Thyroid gland (tissue), 4 donors: ENCODE measurements at places on chromosomes 5 and 9. TPM values are rescaled to one million over a fixed set of nuclear protein-coding genes. Genes with fewer than 3 reads are reported as not detected.
A peak's percentile ranks its signal among the peaks of the same experiment; 100 is the strongest.

DNA sequence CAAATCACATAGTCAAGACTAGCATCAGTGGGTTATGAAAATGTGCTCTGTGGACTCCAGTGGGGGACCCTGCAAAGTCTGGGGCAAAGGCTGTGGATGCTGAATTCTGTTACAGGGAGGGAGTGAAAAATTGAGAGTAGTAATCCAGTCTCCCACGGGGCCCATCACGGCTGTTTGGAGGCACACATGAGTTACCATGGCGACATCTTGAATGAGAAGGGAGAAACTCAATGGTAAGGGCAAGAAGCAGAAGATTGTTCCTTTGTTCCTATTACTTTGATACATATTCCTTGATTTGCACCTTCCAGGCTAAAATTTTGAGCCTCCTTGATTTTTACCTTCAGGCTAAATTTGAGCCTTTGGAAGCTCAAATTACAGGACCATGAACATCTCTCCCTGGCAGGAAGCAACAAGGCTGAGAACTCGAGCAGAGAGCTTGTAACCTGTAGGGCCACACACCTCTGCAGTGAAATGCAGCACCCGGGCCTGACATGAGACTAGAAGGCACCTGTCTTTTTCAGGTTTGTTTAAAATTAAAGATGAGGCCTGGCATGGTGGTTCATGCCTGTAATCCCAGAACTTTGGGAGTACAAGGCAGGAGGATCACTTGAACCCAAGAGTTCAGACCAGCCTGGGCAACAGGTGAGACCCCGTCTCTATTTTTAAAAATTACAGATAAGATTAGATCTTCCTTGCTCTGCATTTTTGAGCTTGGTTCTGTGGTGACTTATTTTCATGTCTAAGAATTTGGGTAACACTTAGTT, 31.0 kb upstream of the ZFR start:
- H3K4me3 ChIP-seq: no peak overlapping the region
- H3K27me3 ChIP-seq: no peaks in the 10 kb centered on the region
- DNase-seq: no peak

GRCh38 chr5:80804332-80804731, 149.5 kb upstream of the DHFR start:
- peaks cover 4% of the 10 kb centered on the region for H3K4me1 ChIP-seq
- no peak overlapping the region for H3K4me3 ChIP-seq
- no peaks in the 10 kb centered on the region for H3K27me3 ChIP-seq
- no peak overlapping the region for H3K27ac ChIP-seq
- H3K36me3 ChIP-seq: no peaks in the 10 kb centered on the region
- no peak for DNase-seq

DNA sequence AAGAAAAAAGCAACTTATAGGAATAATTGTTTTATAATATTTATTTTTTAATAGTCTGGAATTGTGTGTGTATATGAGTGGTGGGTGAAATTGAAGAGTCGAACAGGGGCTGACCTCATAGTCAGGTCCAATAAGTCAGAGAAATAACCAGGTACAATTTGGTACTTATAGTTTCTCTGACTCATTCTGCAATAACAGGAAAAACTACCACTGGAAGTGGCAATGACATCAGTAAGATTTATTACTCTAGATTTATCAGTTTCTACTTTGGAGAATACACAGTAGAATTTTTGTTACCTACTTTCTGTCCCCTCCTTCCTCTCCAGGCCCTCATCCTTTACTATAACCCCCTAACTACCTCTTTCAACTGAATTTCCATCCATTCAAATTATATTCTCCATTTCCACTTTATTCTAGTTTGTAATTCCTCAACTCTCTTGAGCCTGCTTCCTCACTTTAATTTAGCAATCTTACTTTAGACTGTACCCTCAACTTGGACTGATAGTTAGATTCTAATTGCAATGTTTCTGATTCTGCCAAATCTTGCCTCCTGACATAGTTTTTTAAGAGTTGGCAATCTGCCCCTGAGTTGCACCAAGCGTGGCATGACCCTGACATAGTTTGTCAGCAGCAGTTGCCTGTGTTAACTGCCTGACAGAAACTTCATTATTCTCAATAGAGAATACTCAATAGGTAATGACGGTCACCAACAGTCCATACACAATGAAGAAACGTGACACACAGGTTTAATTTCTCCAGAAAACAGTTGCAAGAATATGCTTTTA, 475.3 kb upstream of the RIOK2 start:
- H3K4me1 ChIP-seq: no peaks in the 10 kb centered on the region
- H3K36me3 ChIP-seq: no peaks in the 10 kb centered on the region
- no peaks in the 10 kb centered on the region for H3K27me3 ChIP-seq
- DNase-seq: no peak
- H3K4me3 ChIP-seq: no peak overlapping the region

- peak; percentile 23 for DNase-seq
- no peak overlapping the region for H3K4me3 ChIP-seq
These were observed 185.9 kb downstream of the ERCC6L2 start for GRCh38 chr9:96061293-96061987.

DNA sequence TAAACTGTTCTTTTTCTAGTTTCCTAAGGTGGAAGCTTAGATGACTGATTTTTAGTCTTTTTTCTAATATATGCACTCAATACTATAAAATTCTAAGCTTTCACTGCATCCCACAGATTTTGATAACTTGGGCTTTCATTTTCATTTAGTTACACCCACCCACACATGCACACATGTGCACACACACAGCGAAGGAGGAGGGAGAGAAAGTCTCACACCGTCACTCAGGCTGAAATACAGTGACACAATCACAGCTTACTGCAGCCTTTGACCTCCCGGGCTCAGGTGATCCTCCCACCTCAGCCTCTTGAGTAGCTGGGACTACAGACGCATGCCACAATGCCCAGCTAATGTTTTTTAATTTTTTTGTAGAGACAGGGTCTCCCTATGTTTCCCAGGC, 96.5 kb downstream of the SMIM23 start:
- no peaks in the 10 kb centered on the region for H3K4me1 ChIP-seq
- no peaks in the 10 kb centered on the region for H3K27me3 ChIP-seq
- DNase-seq: no peak
- no peak overlapping the region for H3K4me3 ChIP-seq
- peaks cover 14% of the 10 kb centered on the region for H3K36me3 ChIP-seq

DNA sequence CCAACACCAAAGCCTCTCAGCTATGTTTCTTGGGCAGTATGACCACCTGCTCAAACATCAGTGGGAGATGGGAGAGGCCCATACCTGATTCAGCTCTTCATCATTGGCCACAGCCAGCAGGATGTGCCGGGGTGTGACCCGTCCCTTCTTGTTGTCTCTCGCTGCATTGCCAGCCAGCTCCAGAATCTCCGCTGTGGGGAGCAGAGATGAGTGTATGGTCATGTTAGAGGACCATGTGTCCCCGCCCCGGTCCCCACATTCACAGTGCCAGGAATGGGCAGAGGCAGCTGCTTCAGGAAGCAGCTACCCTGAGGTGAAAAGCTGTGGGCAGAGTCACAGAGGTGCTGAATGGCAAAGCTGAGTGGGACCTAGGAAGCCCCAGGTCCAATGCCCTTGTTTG, 29.1 kb downstream of the MACROH2A1 start:
- DNase-seq: no peak
- no peaks in the 10 kb centered on the region for H3K27me3 ChIP-seq
- H3K36me3 ChIP-seq: peaks cover 21% of the 10 kb centered on the region
- no peak overlapping the region for H3K4me3 ChIP-seq
- H3K27ac ChIP-seq: no peak overlapping the region

- no peaks in the 10 kb centered on the region for H3K27me3 ChIP-seq
- DNase-seq: peak; percentile 41
- H3K4me3 ChIP-seq: no peak overlapping the region
- H3K27ac ChIP-seq: no peak overlapping the region
These were observed 16.4 kb downstream of the JADE2 start for GRCh38 chr5:134541736-134542376.

GRCh38 chr9:72478966-72479365, 42.4 kb upstream of the TMC1 start:
- no peak overlapping the region for H3K4me3 ChIP-seq
- no peaks in the 10 kb centered on the region for H3K27me3 ChIP-seq
- no peaks in the 10 kb centered on the region for H3K36me3 ChIP-seq
- no peak for DNase-seq

GRCh38 chr9:137545123-137545522, 5.1 kb downstream of the PNPLA7 start:
- H3K27me3 ChIP-seq: no peaks in the 10 kb centered on the region
- H3K27ac ChIP-seq: no peak overlapping the region
- peaks cover 24% of the 10 kb centered on the region for H3K4me1 ChIP-seq

DNA sequence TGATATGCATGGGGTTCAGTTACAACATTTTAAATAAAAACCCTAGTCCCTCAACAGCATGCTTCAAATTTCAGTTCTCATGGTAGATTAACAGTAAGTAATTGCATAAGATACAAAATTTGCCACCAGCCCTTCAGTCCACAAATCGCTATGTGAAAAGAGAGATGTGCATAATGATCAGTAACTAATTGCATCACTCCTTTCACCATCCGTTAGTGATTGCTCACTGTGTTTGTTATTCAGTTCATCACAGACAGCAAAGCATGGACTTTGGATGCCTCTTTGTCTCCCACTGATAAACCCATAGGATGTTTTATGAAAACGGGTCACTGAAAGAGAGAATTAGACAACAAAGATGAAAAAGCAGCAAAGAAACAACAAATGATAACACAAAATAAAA, 103.2 kb downstream of the MCTP1 start:
- H3K27me3 ChIP-seq: no peaks in the 10 kb centered on the region
- H3K27ac ChIP-seq: no peak overlapping the region
- no peaks in the 10 kb centered on the region for H3K4me1 ChIP-seq

DNA sequence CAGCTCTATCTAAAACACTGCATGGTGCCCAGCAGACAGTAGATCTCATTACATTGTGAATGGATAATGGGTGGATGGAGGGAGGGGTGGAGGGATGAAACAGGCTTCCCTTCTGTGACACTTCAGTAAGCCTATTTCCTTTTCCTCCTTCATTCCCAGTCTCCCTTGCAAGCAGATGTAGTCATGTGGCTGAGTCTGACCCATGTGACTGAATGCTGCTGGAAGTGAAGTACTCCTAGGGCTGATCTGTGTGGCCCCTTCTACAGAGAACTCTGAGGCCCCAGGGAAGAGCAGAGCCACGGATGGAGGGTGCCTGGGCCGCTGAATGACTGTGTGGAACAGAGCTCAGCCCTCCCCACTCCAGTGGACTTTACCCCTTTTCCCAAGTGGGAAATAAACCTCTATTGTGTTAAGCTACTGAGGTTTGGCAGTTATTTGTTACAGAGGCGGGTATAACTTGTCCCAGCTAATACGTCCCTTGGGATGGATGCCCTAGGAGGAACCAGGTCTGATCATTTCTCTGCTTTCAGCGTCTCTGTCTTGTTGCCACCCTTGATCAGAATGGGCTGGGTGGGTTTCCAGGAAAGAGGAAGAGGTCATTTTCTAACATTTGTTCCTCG, 176.1 kb upstream of the MVB12B start:
- H3K27me3 ChIP-seq: no peaks in the 10 kb centered on the region
- H3K4me3 ChIP-seq: no peak overlapping the region
- H3K4me1 ChIP-seq: no peaks in the 10 kb centered on the region
- no peak for DNase-seq

DNA sequence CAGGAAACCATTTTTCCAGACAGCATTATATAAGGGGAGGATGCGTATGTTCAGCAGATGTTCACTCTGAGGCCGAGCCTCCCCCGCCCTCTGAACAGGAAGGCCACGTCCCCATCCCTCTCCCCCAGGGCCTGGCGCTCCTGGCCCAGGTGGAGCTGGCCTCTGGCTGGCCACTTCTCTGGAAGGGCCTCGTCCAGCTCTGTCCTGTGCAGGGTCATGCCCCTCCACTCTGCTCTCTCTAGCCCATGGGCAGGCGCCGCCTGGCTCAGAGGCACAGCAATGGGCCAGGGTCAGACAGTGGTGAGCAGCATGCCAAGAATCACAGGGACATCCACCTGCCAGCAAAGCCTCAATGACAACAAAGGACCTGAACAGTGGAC, 34.2 kb downstream of the ADAMTS2 start:
- H3K4me3 ChIP-seq: no peak overlapping the region
- peaks cover 8% of the 10 kb centered on the region for H3K4me1 ChIP-seq
- H3K27me3 ChIP-seq: no peaks in the 10 kb centered on the region
- H3K36me3 ChIP-seq: no peaks in the 10 kb centered on the region

- no peaks in the 10 kb centered on the region for H3K36me3 ChIP-seq
- DNase-seq: peak; percentile 1
- H3K27me3 ChIP-seq: no peaks in the 10 kb centered on the region
- no peak overlapping the region for H3K27ac ChIP-seq
- H3K4me1 ChIP-seq: no peaks in the 10 kb centered on the region
These were observed 7.7 kb downstream of the LPCAT1 start for GRCh38 chr5:1515921-1516571.

GRCh38 chr5:100861148-100861547, 41.9 kb downstream of the ST8SIA4 start:
- no peaks in the 10 kb centered on the region for H3K36me3 ChIP-seq
- no peaks in the 10 kb centered on the region for H3K4me1 ChIP-seq
- DNase-seq: no peak
- no peaks in the 10 kb centered on the region for H3K27me3 ChIP-seq
- no peak overlapping the region for H3K27ac ChIP-seq

- H3K27ac ChIP-seq: no peak overlapping the region
- peaks cover 7% of the 10 kb centered on the region for H3K36me3 ChIP-seq
- no peaks in the 10 kb centered on the region for H3K27me3 ChIP-seq
- H3K4me3 ChIP-seq: no peak overlapping the region
- peaks cover 3% of the 10 kb centered on the region for H3K4me1 ChIP-seq
- DNase-seq: no peak
These were observed 7.1 kb upstream of the MYOZ3 start for GRCh38 chr5:150653762-150654556.

DNA sequence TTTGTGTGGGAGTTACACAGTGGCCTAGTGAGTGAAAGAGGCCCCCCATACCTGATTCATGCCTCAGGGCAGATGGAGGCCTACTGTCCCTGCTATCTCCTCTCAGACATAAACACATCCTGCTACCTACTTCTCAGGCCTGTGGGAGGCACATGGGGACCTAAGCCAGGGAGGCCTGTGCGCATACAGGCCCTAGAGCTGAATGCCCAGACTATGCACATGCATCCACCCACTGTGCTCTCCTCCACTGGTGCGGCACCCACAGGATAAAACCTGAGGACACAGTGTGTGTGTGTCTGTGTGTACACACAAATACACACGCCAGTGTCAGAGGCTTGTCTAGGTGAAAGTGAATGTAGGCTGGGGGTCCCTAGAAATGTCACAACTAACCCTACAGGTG, 1.4 kb downstream of the PAX5 start:
- peaks cover 47% of the 10 kb centered on the region for H3K4me1 ChIP-seq
- no peaks in the 10 kb centered on the region for H3K36me3 ChIP-seq
- no peak overlapping the region for H3K4me3 ChIP-seq
- peaks cover 77% of the 10 kb centered on the region for H3K27me3 ChIP-seq

Gene BTF3
- total RNA-seq: 413 TPM

Gene PCDHA12
- total RNA-seq: 6.9 TPM

Gene TSSK1B
- total RNA-seq: not detected

Gene SPAG8
- total RNA-seq: 6.5 TPM

Gene EPB41L4A
- total RNA-seq: 31.9 TPM

Gene CDX1
- not detected for total RNA-seq
